ENCODE measurements at places on chromosomes 13 and 19. TPM values are rescaled to one million over a fixed set of nuclear protein-coding genes. Genes with fewer than 3 reads are reported as not detected.
A peak's percentile ranks its signal among the peaks of the same experiment; 100 is the strongest.

NOTCH3 gene
- total RNA-seq, result 3.8 TPM

IL11 gene
- 31.0 TPM for total RNA-seq

FUT3 gene
- 5.4 TPM for total RNA-seq

SWSAP1 gene
- 1.2 TPM for total RNA-seq

ZNF653 gene
- total RNA-seq, result 23.4 TPM

SARS2 gene
- total RNA-seq, result 55.5 TPM

EDNRB gene
- total RNA-seq, result 0.36 TPM

DNA sequence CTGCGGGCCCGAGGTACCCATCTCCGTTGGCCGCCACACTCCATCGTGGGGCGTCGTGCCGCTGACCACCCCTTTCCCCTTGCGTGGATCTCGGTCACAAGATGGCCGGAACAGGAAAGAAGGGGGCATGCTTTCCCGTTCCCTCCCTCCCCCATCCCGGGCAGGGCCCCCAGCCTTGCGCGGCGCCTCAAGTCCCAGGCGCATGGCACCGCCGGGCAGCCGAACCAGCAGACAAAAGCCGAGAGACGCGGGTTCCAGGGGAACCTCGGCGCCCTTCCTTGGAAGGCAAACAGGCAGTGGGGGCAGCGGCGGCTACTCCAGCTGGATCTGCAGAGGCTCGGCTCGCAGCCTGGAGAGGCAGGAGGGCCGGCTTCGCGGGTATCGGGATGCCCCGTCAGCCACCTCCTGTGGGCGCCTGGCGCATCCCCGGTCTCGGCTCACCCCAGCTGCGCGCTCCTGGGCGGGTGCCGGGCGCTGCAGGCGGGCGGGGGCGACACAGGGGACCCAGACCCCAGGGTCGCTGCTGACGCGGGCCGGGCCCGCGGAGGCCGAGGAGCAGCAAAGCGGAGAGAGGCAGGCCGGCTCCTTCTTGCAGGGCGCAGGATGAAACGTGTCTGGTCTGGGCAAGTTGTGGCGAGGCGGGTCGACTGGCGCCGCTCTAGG lies 439 bp downstream of the DZIP1 start:
- no peak for DNase-seq

DNA sequence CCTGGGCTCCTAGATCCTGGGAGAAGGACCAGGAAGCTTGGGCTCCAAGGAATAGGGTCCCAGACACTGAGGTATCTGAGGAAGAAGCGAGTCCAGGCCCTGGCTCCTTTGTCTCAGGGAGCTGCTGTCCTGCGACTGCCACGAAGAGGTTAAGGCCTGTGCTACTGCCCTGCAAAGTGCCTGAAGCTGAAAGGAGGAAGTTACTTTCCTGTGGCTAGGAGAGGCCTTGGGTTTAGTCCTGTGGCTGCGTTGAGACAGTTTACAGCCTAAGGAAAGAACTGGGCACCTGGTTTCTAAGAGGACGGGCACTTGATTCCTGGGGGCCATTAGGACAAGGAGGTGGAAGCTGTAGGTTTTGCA lies 2.8 kb downstream of the MYADM start:
- DNase-seq, result no peak

DNA sequence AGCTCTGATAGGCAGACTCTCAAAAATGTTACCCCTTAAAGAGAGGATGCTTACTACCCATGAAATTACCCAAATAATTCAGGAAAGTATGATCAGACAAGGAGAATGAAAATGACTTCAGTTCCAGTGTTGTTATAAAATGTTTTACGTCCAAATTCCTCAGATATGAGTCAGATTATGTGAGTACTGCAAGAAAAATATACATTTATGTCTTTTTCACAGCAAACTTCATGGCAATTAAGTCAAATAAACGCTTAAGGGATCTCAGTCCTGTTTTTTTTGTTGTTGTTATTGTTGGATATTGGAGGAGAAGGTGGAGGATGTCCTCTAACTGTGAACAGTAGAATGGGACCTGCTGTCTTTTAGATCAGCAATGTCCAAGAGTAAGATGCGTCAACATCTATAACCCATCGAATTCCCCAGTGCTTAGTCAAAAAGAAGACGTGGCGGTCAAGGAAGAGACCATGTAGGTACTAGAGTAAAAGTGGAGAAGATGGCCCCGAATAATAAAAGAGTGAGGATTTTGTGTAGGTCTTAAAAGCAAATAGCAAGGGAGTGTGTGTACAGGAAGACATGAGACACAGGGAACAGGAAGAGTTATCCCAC lies 215.4 kb upstream of the IRS2 start:
- DNase-seq, result no peak

DNA sequence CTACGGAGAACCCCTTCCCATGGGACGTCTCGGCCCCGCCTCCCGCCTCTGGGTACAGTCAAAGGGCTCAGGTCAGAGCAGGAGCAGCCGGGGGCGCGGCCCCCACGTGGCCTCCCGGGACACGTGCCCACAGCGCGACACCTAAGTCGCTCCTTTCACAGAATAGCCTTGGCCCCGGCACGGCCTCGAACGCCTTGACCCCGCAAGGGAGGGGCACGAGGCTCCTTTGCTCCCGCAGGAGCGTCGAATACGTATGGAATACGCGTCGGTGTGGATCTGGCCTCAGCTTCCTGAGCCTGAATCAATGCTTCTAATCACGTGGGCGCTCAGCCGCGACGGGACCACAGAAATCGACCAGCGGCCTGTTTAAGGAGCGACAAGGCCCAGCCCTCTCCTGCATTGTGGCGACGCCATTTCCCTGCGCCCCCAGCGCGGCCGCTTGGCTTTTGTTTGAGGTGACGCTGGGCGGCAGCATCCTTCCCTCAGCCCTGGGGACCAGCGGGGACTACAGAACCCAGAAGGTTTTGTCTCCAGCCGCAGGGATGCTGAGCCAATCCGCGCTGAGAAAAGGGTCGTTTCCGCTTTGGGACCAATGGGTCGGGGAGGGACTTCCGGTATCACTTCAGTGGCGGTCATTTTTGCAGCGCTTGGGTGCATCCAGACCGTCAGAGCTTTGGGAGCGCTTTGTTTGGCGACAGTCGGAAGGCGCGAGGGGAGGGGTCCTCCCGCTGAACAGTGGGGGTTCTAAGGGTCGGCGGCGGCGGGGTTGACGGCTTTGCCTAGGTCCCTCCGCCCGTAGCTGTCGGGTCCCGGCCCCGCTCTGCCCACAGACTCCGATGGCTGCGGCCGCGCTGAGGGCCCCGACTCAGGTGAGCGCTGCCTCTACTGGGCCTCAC lies at the start of gene ZIK1:
TSS of gene ZIK1 (plus strand) at position 625 of the 896 bp plus-strand sequence. CDS start at position 837, 212 bp downstream.
- peak; percentile 44 for DNase-seq

DNA sequence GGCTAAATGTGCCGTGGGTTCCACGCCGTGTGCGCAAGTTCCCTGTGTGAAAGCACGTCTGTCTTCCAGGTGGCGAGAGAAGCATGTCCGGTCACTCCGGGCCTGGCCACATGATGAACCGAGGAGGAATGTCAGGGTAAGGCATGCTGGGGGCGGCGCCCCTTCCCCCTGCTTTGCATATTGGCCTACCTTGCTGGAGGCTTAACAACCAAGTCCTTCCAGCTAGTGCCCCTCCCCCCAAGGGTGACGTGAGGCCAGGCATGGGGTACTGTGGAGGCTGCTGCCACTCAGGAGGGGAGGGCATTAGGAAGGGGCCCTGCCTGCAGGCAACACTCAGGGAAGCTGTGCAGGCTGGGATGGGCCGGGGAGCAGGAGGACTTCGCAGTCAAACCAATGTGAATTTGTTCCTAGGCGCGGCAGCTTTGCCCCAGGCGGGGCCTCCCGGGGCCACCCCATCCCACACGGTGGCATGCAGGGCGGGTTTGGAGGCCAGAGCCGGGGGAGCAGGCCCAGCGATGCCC lies 12.5 kb downstream of the MICOS13 start:
- no peak for DNase-seq

- no peak for DNase-seq
These were observed 70.5 kb downstream of the GADD45B start for GRCh38 chr19:2546128-2547032.

DNA sequence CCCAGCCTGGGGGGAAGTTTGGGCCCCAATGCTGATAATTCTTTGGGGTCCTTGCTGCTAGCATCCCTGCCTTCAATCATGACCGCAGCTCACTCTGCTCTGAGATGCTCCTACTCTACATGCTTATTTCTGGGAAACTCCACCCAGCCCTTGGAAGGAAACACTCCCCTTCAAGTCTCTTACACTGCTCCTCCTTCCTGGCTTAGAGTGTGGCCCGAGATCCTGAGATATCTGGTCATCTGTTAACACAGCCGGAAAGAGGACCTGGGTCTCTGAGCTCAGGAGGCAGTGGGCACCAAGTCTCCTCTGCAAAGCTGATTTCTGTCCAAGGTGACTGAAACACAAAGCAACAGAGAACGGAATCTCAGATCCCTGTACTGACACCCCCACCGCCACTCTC lies 33.0 kb downstream of the CYP4F2 start:
- DNase-seq, result no peak

DNA sequence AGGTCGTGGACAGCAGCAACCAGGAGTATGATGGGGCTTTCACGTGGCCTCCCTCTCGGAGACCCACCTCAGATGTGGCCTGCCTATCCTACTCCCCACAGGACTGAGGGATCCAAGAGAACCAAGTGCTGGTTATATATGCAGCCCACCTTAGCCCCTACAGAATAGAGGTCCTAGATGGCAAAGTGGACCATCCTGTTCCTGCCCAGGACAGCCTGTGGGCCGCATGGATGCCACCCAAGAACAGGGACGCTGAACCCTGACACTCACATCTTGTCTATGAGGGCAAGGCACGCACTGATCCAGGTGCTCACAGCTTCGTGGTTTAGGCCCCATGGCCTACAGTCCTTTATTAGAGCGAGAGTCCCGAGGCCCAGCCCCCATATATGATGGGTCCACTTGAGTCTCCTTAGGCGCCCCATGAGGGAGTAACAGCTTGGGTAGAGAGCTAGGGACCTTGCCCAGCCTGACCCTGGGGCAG lies 1.5 kb upstream of the SLC27A5 start:
- no peak for DNase-seq

GRCh38 chr13:64709079-64709478 lies 2521.1 kb downstream of the PCDH9 start:
- no peak for DNase-seq

DNA sequence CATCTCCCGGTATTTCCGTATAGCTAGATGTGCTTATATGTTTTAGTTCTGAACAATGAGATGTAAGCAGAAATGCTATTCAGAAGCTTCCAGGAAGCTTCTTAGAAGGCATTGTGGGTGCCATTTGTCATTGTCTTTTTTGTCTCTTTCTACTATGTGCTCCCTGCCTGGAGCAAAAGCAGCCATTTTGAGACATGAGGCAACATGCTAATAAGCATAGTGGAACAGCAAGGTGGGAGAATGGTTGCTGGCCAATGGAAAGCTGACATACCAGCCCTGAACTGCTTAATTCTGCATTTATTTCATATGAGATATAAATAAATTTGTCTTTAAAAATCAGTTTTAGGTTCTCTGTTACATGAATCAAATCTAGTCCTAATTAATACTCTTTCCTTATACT lies 299.7 kb downstream of the LMO7 start:
- DNase-seq, result no peak

DNA sequence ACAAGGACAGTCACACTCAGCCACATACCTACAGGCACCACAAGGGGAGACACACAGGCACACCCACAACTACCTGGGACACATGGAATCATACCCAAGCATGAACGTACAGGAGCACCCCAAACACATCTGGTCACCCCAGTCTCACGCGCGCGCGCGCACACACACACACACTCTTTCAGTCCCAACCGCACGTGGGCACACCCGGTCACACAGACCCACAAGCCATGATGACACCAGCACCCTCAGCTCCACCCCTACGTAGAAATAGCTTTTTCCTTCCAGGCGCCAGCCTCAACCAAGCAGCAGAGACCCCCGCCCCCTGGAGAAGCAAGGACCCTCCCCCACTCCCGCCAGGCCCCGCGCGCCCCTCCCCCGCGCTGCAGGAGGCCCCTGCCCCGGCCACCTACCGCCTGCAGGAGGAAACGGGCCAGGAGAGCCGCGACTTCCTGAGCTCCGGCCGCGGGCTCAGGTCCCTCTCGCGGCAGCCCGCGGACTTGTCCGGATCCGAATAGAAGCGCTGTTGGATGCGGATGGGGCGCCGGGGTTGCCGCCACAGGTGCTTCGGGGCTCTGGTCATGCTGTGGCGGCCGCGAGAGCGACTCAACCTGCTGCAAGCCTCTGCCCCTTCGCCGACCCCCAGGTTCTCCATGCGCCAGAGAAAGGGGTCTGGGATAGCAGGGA lies 6.4 kb upstream of the PDE4C start:
- no peak for DNase-seq

DNA sequence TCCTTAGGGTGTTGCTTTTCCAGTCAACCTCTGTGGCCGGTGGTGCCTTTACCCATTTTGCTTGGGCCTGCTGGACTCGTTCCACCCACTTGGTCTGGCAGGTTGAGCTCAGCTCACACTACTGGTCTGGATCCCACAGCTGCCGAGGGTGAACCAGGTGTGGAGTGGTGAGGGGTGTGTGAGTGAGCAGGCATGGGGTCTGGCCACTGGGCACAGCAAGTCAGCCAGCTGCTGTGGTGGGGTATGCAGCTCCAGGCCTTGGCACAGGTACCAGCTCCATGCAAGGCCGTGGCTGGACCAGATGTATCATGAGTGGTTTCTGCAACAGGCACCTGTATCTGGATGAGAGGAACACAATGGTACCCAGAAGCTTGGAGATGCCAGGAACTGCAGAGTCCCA lies 277.6 kb upstream of the KLHL1 start:
- DNase-seq, result no peak

- no peak for DNase-seq
These were observed 16.0 kb downstream of the MYO1F start for GRCh38 chr19:8561075-8561764.

GRCh38 chr13:33868343-33868994 lies 50.5 kb downstream of the RFC3 start:
- no peak for DNase-seq

DNA sequence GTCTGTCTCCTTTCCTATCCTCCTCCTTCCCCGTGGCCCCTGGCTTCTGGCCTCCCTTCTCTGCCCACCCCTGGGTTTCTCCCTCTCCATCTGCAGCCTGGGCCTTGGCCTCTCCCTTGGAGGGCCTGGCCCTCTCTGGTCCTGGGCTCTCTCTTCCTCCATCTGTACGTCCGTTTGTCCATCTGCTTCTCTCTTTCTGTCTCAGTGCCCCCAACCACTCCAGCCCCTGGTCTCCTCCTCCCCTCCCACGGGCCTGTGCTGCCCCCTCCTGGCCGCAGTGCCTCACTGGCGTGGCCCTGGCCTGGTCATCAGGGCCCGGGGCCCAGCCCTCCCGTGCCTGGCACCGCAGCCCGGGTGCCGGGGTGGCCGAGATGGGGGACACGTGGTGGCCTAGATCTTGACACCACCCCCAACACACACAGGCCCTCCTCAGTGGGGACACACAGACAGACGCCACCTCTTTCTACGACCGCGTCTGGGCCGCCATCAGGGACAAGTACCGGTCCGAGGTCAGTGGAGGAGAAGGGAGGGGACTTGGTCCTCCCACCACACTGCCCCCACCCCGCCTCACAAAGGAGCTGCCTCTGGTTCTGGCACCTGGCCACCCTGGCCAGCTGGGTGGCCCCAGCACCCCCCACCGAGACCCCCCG lies 11.3 kb downstream of the PRKCSH start:
- no peak for DNase-seq

DNA sequence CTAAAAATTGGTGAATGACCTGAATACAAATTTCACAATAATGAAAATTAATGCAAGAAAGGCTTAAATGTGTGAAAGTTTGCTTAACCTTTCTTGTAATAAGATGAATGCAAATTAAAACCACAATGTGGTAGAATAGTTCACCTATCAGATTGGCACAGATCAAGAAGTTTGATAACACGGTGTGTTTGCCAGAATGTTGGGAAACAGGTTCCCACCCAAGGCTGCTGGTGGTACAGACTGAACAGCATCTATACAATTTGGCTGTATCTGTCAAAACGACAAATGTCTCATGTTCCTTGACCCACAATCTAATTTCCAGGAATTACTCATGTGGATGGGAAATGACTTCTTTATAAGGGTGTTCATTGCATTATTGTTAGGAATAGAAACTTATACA lies 8.6 kb upstream of the IRS2 start:
- no peak for DNase-seq
